ENCODE measurements at places on chromosomes 7 and 10.

GRCh38 chr7:14747701-14748100 is 154.8 kb downstream of the DGKB start:
- DNase-seq = no peak

DNA sequence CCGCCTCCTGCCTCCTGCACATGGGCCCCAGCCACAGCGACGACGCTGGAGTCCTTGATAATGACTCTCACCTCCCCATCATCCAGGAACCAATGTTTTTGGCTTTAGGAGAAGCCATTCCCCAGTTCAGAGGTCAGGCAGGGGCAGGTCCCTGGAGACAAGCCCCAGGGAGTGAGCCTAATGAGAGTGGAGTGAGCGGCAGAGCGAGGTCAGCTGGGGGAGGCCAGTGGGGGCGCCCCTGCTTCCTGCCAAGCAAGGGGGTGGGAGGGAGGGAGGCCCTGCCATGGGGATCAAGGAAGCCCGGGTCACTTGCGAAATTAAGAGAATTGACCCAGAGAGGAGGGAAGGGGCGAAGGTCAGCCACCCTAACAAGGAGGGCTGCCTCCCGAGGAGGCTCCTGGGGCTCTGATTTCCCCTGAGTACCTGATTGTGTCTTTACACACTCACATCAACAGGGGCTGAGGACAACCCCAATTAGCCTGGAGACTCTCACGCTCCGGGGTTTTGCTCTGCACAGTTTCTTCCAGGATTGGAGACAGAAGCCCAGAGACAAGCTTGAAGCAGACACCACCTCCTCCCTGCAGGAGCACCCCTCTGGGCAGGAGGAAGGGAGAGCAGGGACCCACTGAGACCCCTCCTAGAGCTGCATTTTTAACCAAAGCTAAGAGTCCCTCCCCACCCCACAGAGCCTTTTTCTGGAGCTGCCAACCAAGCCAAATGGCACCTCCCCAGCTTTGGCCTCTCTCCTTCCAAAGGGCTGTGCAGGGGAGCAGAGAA is 112.1 kb downstream of the COL13A1 start:
- no peak for DNase-seq

GRCh38 chr10:69636626-69637605 is 6.9 kb downstream of the FAM241B start:
- DNase-seq = no peak

DNA sequence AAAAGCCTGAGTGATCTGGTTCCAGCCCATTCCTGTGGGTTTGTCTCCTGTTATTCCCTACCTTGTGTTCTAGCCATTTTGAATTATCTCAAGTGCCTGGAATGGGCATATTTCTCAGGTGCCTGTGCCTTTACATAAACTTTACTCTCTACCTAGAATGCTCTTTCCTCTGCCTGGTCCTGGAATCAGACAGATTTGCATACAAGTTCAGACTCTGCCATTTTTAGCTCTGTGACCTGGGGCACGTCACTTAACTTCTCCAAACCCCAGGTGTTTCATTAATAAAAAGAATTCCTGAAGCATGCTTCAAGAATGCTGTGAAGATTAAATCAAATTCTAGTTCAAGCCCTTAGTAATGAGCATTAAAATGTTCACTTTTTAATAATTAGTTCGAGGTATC is 7.8 kb downstream of the DCLRE1A start:
- no peak for DNase-seq
